Activated CD8-positive, alpha-beta memory T cell treated with anti-CD3 and anti-CD28 coated beads for 4 hours (primary cell): ENCODE measurements at places on chromosomes 5 and 9.

GRCh38 chr9:4139196-4139595, 160.7 kb downstream of the GLIS3 start:
- DNase-seq, result no peak

GRCh38 chr5:141969783-141970771, 1.2 kb downstream of the RNF14 start:
- no peak for DNase-seq

GRCh38 chr5:142696379-142696778, 10.5 kb upstream of the FGF1 start:
- no peak for DNase-seq

- DNase-seq, result no peak
Observed at GRCh38 chr5:50435168-50435567, 5.9 kb downstream of the EMB start.

DNA sequence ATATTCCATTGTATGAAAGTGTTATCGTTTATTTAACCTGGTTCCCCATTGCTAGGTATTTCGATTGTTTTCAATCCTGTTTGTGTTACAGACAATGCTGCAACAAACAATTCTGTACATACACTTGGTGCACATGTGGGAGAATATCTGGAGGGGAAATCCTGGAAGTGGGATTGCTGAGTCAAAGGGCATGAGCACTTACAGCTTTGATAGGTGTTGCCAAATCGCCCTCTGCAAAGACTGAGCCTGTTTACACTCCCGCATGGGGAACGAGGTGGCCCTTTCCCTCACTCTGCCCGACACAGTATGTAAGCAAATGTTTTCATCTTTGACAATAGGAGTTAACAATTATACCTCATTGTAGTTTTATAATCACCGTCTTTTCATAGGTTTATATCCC, 66.2 kb downstream of the PDE6A start:
- no peak for DNase-seq

DNA sequence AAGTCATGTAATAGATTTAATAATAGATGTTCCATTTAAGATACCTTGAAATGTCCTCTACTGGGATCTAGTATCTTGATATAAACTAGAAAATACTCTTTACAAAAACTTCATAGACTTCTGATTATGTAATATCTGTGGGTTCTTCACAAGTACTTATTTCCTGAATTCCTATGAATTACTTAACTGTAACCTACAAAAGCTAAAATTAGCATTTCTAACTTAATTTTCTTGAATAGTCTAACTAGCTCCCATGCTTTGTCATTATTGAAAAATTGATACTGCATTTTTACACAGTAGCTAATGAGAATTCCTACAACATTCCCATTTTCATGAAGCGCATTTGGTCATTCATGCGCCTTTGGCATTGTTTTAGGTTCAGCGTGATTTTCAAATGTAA, 1828.2 kb downstream of the MAT2B start:
- DNase-seq, result no peak

DNA sequence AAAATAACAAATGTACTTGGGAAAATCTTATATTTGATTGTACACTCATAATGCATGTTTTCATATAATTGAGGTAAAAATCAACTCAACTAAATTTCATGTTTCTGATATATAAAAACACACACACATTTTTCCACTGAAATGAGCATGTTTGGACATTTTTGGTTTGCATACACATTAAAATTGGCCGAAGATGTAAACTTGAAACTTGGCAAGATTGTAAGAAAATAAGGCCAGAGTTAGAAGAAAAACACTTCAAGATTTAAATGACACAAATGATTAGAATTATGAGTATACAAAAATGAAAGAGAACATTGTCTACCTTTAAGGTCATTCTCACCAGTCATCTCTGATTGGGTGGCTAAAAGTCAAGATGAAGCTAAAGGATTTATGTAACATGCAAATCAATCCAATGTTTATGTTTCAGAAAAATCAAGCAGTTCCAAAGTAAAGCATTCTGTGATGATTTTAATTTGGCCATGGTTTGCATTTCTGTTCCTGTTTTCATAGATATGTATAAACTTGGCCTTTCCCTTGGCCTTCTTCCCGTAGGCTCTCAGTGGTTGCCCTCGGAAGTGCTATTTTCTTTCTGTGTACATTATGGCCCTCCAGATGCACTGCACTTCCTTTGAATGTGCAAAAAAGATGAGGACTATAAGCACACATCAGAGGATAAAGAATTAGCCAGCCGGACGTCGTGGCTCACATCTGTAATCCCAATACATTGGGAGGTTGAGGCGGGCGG, 1105.4 kb upstream of the DMAC1 start:
- no peak for DNase-seq

DNA sequence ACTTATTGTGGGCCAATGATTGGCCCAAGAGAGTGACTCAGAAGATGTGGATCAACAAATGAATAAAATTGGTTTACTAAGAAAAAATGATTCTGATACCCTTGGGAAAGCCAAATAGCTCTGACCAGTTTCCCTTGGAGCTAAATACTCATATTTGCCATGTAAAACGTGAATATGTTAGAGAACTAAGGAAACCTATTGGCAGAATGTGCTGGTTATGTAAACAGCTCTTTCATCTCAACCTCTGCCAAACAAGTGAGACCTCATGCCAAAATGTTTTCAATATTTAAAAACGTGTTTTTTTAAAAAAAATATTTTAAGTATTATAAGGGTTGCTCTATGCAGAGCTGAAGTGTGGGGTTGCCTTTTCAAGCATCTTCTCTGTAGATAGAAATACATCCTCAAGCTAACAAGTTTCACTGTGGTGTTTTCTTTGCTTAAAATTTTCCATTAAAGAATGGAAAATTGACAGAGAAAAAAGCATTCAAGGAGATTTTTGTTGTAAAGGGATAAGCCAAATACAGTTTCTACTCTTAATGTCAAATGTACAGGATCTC, 186.9 kb upstream of the TUT7 start:
- DNase-seq, result no peak

GRCh38 chr5:83011985-83012384, 65.2 kb downstream of the TMEM167A start:
- DNase-seq, result no peak

GRCh38 chr5:100904259-100904861, 1.3 kb upstream of the ST8SIA4 start:
- DNase-seq, result peak; percentile 1

DNA sequence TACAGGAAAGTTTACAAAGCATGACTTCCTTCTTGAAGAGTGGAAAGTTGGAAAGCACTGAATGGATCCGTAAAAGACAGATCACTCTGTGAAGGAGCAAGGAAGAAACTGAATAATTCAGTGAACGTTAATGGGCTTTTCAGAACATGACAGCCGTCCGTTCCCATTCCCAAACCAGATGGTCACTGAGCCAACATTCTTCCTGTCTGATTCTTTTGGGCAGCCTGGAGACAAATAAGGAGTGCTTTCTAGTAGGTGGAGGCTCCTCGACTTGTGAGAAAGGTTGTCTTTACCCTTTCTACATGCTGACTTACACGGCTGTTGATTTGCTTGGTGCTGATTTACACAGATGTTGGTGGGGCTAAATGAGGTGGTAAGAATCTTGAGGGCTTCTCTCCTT, 51.0 kb upstream of the PAPPA start:
- no peak for DNase-seq

- DNase-seq, result no peak
Observed at GRCh38 chr5:8958602-8959001, 587.3 kb downstream of the SEMA5A start.

- DNase-seq, result no peak
Observed at GRCh38 chr9:90201766-90202165, 440.9 kb downstream of the DIRAS2 start.

- DNase-seq, result no peak
Observed at GRCh38 chr5:172187118-172188032, 649 bp downstream of the STK10 start.

- DNase-seq, result no peak
Observed at GRCh38 chr9:20579524-20580314, 42.6 kb downstream of the MLLT3 start.

DNA sequence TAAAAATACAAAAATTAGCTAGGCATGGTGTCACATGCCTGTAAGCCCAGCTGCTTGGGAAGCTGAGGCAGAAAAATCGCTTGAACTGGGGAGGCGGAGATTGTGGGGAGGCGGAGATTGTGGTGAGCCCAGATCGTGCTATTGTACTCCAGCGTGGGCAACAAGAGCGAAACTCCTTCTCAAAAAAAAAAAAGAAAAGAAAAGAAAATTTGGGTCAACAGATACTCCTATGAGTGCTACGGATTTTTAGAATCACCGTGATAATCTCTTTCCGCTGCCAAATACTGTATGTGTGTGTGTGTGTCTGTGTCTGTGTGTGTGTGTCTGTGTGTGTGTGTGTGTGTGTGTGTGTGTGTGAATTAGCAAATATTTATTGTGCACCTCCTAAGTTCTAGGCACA, 64.4 kb downstream of the ARRDC3 start:
- no peak for DNase-seq

- no peak for DNase-seq
Observed at GRCh38 chr5:126443374-126443851, 20.2 kb downstream of the GRAMD2B start.
